Hematopoietic multipotent progenitor cell (in vitro differentiated cells): ENCODE measurements at places on chromosomes 16 and 17. TPM values are rescaled to one million over a fixed set of nuclear protein-coding genes. Genes with fewer than 3 reads are reported as not detected.
A peak's percentile ranks its signal among the peaks of the same experiment; 100 is the strongest.

GRCh38 chr17:31693433-31694220, 165.4 kb downstream of the COPRS start:
- no peak for DNase-seq

DNA sequence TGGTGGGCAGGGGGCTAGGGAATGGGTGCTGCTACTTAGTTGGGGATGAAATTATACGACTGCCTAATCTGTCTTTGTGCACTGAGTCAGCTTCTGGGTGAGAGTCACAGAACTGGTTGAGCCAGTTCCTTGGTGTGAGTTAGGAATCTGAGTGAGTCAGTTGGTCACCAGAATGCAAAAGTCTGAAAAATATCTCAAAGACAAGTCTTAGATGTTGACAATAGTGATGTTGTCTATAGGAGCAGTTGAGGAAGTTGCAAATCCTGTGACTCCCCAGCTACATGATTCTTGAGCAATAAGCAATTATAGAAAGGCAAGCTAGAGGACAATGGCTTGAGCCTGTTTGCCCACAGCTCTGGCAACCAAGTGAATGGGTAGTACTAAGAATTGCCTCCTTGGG, 399.2 kb downstream of the CNTNAP4 start:
- no peak for DNase-seq

GRCh38 chr17:2595716-2596115, 2.3 kb downstream of the PAFAH1B1 start:
- DNase-seq: no peak

DNA sequence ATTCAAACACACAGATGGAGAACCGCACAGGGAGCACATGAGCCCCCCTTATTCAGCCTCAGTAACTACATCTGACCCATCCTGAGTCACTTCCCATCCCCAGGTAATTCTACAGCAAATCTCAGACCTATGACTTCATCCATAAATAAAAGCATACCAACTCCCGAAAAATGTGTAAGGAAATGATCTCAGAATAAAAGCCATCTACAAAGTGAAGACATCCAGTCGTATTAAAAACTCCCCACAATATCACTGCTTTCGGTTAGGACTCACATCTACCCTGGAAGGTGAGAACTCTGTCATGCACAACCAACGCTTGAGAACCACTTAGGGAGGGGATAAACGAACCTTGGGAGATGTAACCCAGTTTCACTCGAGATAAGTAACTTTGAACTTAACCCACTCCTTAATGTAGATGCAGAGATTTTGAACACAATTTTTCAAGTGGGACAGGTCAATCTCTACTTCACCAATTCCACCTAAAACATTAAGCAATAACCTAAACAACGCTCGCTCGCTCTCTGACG, 1.3 kb downstream of the USP36 start:
- DNase-seq: no peak

- DNase-seq: no peak
Measured at GRCh38 chr17:34176440-34176839, 78.6 kb upstream of the CCL2 start.

- DNase-seq: no peak
Measured at GRCh38 chr16:50902457-50902856, 160.6 kb downstream of the CYLD start.

DNA sequence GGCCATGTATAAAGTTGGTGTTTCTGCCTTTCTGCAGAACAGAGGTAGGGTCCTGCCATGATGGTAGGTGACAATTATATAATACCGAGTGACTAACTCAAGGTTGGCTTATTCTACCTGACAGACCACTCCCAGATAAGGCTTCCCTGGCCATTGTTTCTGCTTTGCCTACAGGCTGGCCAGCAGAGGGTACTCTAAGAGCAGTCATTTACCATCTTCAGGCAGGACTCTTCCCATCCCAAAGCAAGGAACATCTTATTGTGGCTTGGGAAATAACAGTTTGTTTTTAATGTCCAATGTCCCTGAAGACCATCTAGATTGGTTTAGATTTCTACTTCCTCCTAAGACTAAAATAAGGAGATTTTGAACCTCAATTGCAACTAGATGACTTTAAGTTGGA, 74.1 kb downstream of the SNX11 start:
- no peak for DNase-seq

- no peak for DNase-seq
Measured at GRCh38 chr16:80065541-80065940, 465.0 kb upstream of the MAF start.

DNA sequence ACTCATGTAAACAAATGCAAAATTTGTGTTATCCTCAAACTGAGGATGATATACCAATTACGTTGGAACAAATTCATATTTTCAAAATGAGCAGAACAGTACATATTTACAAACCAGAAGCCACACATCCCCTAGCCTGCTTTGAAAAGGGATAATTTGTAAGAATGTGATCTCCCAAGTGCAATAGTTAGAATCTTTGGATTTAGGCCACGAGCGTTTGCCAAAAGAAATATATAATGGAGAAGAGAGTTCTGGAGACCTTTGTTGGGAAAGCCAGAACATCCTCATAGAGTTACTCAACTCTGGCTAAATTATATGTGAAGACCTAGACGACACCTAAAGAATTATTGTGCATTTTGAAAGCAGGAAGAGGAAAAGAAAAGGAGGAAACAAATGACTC, 449.3 kb downstream of the KCNJ2 start:
- DNase-seq: no peak

DNA sequence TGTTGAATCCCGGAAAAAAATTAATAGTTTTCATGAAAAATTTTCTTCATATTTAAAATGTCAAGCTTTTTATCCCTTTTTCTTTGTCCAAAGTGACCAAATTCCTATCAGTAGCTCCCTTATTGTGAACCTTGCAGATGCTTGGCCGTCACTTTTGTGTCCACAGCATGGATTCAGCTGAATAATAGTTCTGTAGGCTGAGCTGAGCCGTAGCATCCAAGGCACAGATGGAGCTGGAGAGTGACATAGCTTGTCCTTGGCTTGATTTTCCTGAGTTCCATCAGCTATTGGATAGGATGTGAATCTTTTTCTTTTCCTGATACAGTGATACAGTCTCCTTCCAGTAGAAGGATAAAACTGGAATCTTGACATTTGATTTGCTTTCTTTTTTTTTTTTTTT, 3.6 kb downstream of the NUP85 start:
- no peak for DNase-seq

DNA sequence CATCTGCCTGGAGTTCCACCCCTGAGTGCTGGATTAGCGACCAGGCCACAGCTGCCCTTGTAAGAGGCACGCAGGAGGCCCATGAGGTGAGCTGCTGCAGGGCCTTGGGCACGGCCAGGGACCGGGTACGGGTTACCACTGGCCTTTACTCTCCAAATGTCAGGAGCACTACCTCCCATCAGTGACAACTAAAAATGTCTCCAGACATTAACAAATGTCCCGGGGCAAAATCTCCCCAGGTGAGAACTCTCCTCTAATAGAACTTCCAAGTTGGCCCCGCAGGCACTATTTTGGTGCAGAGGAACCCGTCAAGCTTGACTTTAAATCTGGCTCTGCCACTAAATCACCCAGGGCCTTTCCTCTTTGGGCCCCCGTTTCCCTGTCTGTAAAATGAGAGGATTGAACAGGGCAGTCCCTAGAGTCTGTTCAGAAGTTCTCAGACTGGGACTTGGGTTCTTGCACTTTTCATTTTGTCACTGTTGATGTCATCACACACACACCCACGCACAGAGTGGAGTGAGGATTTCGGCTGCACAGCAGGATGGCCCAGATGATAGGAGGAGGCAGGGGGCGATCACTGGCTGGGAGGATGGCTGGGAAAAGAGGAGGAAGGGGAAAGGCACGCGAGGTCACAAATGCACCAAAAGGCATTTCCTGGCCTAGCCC, 24.5 kb upstream of the MAPT start:
- DNase-seq: no peak

DNA sequence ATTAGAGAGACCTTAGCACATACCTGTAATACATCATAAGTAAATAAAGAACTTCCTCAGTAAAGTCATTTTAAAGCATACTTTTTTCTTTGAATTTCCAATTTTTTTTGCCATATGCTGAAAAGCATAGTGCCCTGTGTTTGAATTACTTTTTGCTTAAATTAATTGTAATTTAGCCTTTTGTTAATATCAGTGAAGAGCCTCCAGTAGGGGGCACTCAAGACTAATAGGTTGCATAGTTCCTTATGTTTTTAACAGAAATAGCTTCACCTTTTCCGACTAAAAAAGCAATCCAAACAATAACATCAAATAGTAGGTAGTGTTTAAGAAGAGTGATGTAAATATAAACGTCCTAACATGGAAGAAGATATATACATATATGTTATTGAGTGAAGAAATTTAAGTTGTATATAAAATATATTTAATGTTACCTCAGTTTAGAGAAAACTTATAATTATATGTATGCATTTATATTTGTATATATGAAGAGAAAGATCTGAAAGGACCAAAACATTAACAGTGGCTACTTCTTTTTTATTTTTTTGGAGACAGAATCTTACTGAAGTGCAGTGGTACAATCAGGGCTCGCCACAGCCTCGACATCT, 18.6 kb downstream of the RAD51C start:
- DNase-seq: peak; percentile 46

DNA sequence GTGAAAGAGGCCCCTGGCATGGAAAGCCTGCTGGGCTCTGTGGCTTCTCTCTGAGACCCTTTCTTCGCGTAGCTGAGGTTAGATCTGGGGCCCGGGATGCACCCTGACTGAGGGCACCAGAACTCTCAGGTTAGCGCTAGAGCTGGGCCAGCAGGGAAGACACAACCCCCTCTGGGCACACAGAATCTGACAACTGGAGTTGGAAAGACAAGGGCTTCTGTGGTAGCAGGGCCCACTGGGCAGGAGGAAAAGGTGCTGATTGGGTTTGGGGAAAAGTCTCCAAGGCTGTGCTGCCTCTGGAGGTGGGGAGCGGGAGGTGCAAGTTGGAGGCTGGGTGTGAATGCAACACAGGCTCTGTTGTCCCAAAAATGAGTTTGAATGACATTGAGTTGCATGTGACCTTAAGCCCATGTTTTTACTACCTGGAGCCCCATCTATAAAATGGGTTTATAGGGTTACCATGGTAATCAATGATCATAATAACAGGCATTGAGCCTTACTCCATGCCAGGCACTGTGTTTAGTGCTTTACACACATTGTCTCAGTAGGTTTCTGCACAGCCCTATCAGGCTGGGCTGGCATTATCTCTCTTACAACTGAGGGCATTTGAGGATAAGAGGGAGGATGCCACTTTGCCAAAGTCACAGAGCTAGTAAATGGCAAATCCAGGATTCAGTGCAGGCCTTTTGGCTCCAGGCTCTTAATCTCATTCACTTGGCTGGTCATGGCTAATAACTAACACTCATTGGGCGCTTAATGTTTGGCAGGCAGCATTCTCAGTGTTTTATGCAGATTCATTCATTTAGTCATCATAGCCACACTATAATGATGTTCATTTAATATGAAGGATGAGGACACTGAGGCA, 9.5 kb upstream of the IGFBP4 start:
- no peak for DNase-seq

- DNase-seq: no peak
Measured at GRCh38 chr16:52603015-52603414, 56.1 kb upstream of the TOX3 start.

- no peak for DNase-seq
Measured at GRCh38 chr16:64094181-64094965, 1027.5 kb downstream of the CDH11 start.

- no peak for DNase-seq
Measured at GRCh38 chr16:85057948-85058347, 30.4 kb downstream of the KIAA0513 start.

DNA sequence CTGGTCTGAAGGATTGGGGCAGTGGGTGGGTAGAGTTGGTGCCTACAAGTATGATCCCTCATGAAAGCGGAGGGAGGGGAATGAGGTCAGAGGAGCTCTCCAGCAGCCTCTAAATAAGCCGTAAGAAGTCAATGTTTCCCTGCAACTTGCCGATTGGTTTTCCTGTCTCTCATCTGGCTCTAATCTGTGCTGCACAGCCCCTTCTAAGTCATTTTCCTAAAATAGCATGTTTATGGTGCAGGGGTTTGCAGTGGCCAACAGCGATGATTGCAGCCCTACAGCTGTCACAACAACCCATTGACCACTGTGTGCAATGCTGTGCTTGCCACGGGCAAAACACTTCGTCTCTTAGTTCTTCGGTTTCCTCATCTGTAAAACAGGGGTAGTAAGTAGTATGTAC, 189.2 kb downstream of the PRKCB start:
- DNase-seq: no peak

- no peak for DNase-seq
Measured at GRCh38 chr17:40645943-40646342, 1.7 kb downstream of the SMARCE1 start.

DNA sequence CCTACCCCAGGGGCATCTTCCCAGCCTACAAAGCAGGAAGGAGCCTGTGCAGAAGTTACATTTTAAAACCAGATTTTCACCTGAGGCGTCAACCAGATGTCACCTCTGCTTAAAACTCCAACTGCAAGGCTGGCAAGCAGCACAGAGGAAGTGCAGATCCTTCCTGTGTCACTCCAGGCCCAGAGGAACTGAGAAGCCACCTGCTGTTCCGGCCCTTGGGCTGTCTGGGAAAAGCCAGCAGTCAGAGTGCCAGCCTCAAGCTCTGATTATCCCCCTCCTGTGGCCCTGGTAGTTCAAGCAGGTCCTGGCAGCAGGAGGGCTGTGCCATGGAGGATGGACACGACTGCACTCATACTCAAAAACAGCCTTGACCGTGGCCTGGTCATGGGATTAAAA, 10.2 kb downstream of the POLR2C start:
- DNase-seq: no peak

DNA sequence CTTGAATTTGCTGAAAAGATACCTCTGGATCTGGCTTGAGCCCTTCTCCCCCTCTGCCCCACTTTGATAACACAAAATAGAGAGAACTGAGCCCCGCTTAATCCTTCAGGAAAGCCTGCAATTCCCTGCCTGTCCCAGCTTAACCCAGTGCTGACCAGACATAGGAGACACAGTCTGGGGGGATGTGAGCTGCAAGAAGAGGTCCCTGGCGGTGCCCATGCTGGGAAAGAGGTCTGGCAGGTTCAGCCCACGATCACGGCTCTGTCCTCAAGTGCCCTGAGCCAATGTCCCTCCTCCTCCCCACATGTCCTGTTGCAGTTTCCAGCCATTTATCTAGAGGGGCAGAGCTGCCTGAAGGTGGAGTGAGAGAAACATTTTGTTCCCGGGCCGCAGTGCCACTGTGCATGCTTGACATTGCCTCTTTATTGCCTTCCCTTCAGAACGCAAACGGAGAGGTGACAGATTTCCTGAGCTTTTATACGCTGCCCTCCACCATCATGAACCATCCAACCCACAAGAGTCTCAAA, 29.0 kb downstream of the PLCD3 start:
- no peak for DNase-seq

GRCh38 chr17:66786107-66786506, 48.8 kb upstream of the CACNG5 start:
- no peak for DNase-seq

- no peak for DNase-seq
Measured at GRCh38 chr16:72722552-72722951, 325.4 kb downstream of the ZFHX3 start.

Gene TP53TG3C
- not detected for total RNA-seq

Gene B9D1
- 4.0 TPM for total RNA-seq

Gene SPHK1
- 7.5 TPM for total RNA-seq

Gene PITPNM3
- total RNA-seq: 0.54 TPM

Gene PIK3R6
- total RNA-seq: 10.0 TPM

Gene ZFHX3
- 4.0 TPM for total RNA-seq

Gene ABCC6
- 1.6 TPM for total RNA-seq

Gene SYCE1L
- 1.1 TPM for total RNA-seq
